Activated gamma-delta T cell treated with anti-CD3 and anti-CD28 coated beads, Interleukin-2, amount 50 U/mL, for 16 hours (primary cell): ENCODE measurements at places on chromosomes 5 and 9.
A peak's percentile ranks its signal among the peaks of the same experiment; 100 is the strongest.

GRCh38 chr9:132562306-132562573 is 20.2 kb upstream of the BARHL1 start:
- DNase-seq = no peak

DNA sequence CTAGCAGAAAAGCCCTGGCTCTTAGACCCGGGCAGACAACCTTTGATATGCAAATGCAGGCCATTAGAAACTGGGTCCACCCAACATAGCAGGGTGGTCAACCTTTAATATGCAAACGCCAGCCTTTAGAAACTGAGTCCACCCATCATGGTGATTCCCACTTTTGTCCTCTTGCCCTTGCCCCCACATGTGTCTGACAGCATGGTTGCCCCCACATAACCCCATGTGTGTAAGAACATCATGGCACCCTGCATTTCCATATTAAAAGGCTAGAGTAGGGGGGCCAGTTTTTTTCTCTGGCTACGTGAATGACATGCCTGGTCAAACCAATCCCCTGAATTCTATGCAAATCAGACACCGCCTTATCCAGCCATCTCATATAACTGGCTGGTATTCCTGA is 273.2 kb upstream of the PRDM9 start:
- DNase-seq = no peak

- DNase-seq = no peak
These were observed 97.0 kb downstream of the DRD1 start for GRCh38 chr5:175347027-175347426.

- DNase-seq = no peak
These were observed 2.4 kb downstream of the XPA start for GRCh38 chr9:97694769-97695168.

- no peak for DNase-seq
These were observed 28.1 kb downstream of the DIMT1 start for GRCh38 chr5:62375627-62376026.

DNA sequence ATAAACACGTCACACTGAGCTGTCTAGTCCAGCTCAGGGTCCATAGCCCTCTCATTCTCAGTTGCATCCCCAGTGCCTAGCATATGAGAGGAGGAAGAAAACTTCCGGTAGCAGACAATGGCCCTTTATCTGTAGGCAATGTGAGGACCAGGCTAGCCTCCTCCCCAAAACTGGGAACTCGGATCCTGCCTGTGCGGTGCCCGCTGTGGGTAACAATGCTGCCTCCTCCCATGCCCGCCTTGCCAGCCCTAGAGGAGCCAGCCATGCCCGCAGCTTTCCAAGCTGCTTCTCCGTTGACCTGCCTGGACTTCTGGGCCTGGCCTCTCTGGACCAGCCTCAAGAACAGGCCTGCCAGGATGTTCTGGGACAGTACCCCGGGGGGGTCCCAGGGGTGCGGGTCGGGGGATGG is 74.6 kb upstream of the ORM1 start:
- DNase-seq = no peak

- DNase-seq = no peak
These were observed 357.7 kb downstream of the SEMA5A start for GRCh38 chr5:9188131-9188530.

- DNase-seq = no peak
These were observed 30.1 kb downstream of the ZNF462 start for GRCh38 chr9:106893088-106893487.

- DNase-seq = no peak
These were observed 94.0 kb downstream of the PHF2 start for GRCh38 chr9:93670208-93671019.

GRCh38 chr5:32071351-32071944 is 102.7 kb downstream of the GOLPH3 start:
- no peak for DNase-seq

GRCh38 chr5:147509710-147510651 is at the start of gene DPYSL3:
Gene DPYSL3 (minus strand): TSS chr5:147510068. CDS start chr5:147509858, 210 bp downstream.
- no peak for DNase-seq

DNA sequence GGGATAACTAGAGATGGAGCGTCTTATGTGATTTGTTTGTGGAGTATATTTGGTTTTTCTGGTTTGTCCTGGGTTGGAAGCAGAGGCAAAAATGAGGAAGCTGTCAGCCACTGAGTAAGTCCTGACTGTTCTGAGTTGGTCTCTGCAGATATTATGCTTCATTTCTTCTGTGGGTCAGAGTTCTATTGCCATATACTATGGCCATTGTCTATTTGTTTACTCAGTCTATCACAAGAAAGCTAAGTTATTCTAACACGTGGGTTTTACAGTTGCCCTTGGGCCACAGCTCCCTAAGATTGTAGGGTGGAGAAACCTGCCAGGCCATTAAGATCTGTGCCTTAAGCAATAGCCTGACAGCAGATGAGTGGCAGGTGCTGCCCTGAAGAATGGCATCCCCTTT is 3.0 kb upstream of the CTSV start:
- no peak for DNase-seq

DNA sequence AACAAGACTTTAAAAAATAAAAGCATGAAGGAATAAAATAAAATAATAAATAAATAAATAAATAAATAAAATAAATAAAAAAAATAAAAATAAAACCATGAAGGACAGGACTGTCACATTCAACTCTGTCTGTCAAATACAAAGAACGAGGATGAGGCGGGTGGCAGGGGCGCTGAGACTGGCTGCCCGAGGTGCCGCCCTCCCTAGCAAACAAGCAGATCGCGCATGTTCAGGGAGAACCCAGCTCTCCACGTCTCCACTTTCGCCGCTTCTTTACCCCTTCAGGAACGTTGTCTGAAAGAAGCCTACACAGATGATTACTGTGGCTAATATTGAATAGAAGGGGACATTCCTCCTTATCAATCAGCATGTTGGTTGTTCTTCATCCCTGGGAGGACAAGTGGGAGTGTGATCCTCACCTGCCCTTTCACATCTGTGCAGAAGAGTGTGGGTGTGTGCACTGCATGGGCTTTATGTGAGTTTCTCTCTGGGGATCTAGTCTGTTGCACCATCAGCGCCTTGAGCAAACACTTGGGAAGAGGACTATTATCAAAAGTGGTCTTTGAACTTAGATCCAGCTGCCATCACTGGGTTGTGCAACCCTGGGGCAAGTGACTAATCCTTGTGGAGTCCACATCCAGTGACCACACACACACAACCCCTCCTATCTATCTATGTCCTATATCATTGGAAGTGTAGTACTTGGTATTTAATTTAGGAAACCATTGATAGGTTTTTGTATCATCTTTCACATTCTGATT is 399.2 kb downstream of the IRX2 start:
- no peak for DNase-seq

- DNase-seq = no peak
These were observed 311.2 kb upstream of the PRR16 start for GRCh38 chr5:120152931-120153330.

- no peak for DNase-seq
These were observed 218.2 kb downstream of the MAST4 start for GRCh38 chr5:66814146-66814991.

DNA sequence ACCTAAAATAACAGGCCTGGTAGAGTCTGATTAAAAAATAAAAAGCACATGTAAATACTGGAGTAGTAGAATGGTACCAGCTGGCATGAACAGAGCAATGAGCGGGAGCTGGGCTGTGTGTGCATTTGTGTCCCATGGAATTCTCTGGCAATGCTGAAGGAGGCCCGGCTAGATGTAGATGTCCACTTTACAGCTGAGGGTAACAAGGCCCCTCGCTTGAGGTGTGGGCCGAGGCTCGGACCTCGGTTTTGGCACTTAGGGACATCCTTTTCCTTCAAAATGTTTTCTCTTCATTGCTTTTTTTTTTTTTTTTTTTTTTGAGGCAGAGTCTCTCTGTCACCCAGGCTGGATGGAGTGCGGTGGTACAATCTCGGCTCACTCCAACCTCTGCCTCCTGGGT is 1.5 kb upstream of the FGD3 start:
- no peak for DNase-seq

GRCh38 chr5:118923295-118924005 is 64.9 kb downstream of the DTWD2 start:
- DNase-seq = no peak

DNA sequence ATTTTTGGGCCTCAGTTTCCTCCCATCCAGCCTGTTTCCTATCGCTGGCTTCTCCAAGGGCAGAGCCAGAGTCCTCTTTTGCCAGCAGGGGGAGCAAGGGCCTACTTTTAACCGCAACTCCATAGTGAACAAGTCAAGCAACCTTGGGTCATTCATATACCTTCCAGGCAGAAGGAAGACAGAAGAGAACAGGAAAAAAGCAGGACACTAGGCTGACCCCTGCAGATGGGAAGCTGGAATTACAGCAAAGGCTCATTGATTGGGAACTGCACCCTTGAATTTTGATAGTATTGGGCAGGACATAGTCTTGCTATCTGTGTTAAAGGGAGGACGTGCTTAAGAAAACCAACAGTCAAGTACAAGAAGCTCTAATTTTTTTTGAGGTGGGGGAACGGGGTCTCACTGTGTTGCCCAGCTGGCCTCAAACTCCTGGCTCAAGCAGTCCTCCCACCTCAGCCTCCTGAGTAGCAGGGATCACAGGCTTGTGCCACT is 30.1 kb downstream of the QRFP start:
- peak; percentile 33 for DNase-seq

- DNase-seq = peak; percentile 88
These were observed 15.0 kb downstream of the GLIPR2 start for GRCh38 chr9:36151316-36152210.

GRCh38 chr5:78779771-78780616 is 131.4 kb upstream of the LHFPL2 start:
- DNase-seq = no peak

GRCh38 chr5:140630292-140631035 is 2.5 kb downstream of the CD14 start:
- DNase-seq = no peak

GRCh38 chr9:14935964-14936363 is 25.7 kb upstream of the FREM1 start:
- DNase-seq = no peak

GRCh38 chr5:111774525-111774924 is 17.5 kb upstream of the NREP start:
- no peak for DNase-seq

DNA sequence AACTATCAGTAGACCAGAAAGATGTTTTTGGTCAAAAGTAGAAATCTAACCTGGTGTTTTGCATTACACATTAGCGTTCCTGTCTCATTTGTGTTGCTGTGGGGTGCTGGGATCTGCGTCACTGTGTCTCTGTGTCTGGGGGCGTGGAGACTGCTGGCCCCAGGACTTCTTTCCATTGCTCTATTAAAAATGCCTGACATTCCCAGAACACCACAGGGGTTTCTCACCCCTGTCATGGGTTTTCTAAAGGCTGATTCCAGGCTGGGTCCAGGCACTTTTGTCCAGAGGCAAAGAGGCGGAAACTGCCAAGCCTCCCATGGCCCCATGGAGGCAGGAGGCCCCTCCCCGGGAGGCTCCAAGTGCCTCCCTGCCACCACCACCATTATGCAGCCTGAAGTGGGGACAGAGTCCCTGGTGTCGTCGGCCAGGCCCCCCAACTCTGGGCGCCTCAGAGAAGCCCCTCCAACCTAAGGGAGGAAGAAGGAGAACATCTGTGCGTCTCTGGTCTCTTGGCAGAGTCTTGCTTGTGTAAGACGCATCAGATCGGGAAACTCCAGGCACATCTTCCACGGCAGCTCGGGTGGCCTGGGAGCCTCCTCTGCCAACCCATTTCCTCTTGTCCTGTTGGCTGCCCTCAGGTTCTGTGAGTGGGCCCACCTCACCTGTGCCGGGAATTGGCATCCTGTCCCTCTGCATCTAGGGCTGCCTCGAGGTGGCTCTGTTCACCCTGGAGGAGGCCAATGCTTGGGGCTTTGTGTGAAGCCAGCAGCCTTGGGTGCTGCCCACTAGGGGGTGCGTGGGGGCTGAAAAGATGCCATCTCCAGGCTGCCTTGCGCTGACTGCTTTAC is 13.8 kb upstream of the PLEKHG4B start:
- no peak for DNase-seq

- no peak for DNase-seq
These were observed 59.9 kb downstream of the SUB1 start for GRCh38 chr5:32645246-32645645.

DNA sequence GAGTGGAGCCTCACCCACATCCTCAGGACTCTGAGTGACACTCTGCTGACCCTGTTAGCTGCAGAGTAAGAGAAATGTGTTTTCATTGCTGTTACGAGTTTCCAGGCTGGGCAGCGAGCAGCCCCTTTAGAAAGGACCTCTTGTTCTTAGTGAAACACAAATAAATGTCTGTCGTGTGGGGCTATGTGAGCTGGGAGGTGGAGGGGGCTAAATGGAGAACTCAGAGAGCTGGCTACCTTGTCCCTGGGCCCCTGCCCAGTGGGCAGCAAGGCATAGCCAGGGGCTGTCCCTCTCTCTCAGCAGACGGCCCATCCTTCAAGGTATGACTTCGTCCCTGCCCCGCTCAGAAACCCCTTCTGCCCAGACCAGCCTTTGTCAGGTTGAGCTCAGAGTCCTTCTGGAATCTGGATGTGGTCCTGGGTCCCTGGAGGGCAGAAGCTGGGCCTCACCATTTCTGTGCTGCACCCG is 10.2 kb downstream of the DCANP1 start:
- no peak for DNase-seq

- DNase-seq = no peak
These were observed 614.1 kb upstream of the CDH9 start for GRCh38 chr5:27652505-27652904.

DNA sequence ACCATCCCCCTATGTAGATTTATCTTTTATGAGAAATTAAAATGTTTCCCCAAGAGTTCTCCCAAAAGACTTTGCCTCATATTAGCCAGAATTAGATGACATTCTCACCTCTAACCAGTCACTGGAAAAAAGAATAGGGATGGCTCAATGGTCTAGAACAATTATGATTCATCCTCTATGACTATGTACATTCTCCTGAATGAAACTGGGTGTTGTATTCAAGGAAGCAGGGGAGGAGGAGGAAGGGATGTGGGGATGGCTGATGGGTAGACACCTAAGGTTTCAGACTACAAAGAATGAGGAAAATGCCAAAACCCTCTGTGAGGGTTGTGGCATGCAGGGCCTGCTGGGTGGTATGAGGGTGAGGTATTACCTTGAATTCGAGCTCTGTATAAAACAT is 49.5 kb upstream of the BRINP1 start:
- DNase-seq = no peak

DNA sequence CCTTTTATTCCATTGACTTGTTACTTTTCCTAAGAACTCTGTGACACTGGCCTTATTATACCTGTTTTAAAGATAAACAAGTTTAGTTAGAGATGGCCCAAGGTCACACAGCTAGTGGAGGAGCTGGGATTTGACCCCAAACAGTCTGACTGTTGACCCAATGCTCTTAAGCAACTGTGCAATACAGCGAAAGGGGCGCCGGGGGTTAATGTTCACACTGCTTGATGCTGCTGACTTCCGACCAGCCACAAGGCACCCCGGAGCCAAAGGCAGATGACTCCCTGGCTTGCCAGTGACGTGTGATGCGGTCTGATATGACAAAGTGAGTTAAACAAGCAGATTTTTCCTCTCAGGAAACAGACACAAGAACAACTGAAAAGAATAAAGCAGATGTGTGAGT is 23.9 kb downstream of the PIK3R1 start:
- DNase-seq = peak; percentile 70
